Right cardiac atrium (tissue), 5 donors: ENCODE measurements at places on chromosomes 7 and 10.
A peak's percentile ranks its signal among the peaks of the same experiment; 100 is the strongest.

DNA sequence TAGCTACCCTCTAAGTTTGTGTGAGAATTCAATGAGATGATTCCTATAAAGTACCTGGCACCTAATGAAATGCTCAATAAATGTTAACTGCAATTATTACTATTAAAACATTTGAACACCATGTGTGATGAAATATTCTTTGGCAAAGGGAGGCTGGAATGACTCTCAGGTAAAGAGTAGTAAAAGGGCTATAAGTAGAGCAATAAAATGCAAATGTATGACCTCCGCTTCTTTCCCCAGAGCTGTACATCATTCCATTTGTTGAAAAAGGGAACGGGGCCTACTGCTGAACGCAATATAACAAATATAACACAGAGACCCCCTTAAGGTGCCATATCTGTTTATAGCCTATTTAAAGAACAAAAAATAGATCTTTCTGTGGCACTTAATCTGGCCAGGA lies 27.8 kb downstream of the CELF2 start:
- DNase-seq = no peak

DNA sequence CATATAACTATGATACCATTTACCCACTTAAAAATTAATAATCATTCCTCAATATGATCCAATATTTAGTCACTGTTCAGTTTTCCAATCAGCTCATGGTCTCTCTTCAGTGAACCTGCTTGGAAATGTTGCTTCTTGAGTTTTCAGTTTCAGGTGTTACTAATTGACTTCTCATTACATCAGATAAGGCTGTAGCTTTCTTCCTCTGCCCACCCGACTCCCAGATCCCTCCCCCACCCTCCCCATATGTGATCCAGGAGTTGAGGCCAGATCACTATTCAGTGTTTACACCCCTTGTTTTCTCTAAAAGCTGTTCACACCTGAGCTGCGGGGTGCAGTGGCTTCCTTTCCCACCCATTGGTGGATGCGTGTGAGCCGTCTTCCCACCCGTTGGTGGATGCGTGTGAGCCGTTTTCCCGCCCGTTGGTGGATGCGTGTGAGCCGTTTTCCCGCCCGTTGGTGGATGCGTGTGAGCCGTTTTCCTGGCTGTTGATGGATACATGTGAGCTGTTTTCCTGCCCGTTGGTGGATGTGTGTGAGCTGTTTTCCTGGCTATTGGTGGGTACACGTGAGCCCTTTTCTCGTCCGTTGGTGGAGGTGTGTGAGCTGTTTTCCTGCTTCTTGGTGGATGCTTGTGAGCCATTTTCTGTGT lies 3.2 kb upstream of the MTG1 start:
- DNase-seq = no peak

- DNase-seq = peak; percentile 93
Measured at GRCh38 chr7:332646-333392, 42.8 kb downstream of the FOXL3 start.

GRCh38 chr10:59622320-59623132 lies 87.1 kb downstream of the SLC16A9 start:
- no peak for DNase-seq

DNA sequence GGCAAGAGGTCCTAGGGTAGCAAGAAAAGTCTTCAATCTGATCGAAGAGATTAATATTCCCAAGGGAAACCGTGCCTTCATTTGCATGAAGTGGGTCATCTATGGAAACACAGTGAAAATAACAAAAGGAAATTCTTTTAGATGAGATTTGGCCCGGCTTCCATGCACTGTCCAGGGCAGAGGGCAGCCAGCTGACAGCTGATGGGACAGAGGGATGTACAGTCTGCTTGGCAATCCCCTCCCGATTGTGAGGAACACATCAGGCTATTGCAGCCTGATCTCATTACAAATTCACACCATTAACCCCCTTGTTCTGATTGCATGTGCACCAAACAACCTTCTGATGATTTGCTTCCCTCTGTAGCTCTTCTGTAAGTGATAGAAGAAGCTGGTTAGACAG lies 105.3 kb downstream of the FRMD4A start:
- no peak for DNase-seq

DNA sequence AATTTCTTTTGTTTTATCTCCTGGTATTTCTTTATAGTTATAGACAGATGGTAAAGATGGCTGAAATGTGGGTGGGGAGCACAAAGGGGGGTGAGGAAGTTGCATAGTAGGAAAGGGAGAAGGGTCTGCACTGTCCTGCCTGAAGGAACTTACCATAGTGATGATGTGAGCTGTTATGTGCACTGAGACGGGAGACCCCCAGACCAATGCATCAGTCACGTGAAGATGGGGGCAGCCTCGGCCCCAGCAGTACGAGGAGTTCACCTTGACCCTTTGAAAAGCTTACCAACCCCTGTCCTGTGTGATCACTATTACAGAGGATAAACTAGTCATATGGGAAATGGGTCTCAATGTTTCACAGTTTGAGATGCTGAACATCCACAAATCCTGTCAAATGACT lies 316.3 kb downstream of the TNS3 start:
- no peak for DNase-seq

DNA sequence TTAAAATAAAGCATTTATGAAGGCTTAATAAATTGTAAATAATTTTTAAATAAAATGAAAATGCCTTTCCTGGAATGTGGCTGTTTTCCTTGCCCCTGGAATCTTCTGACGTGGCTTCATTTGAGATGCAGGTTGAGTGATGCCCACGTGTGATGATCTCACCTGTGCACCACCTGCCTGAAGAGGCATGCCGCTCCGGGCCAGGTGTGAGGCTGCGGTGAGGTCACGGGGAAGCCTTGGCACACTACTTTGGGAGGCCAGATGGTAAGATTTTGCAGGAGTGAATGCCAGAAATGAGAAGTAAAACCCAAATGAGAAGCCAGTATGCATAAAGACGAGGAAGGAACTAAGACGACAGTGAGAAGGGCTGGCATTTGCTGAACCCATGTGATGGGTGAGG lies 36.2 kb downstream of the GOT1 start:
- DNase-seq = no peak

DNA sequence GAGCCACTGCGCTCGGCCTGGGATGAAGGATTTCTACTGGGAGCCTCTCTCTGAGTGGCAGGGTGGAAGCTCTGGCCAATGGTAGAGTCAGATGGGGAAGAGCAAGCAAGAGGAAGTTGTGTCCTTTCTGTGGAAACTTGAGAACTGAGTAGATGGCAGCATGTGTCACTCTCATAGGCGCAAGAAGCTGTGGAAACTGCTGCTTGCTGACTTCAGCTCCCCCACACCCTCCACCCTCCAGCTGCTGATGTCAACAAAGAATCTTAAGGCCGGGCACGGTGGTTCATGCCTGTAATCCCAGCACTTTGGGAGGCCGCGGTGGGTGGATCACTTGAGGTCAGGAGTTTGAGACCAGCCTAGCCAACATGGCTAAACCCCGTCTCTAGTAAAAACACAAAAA lies 39.8 kb upstream of the SRGN start:
- peak; percentile 67 for DNase-seq

GRCh38 chr7:28002638-28003037 lies 178.0 kb downstream of the JAZF1 start:
- DNase-seq = no peak

- peak; percentile 57 for DNase-seq
Measured at GRCh38 chr10:124728071-124728829, 15.9 kb downstream of the FAM53B start.

GRCh38 chr7:44348300-44348699 lies 22.9 kb upstream of the CAMK2B start:
- DNase-seq = no peak

DNA sequence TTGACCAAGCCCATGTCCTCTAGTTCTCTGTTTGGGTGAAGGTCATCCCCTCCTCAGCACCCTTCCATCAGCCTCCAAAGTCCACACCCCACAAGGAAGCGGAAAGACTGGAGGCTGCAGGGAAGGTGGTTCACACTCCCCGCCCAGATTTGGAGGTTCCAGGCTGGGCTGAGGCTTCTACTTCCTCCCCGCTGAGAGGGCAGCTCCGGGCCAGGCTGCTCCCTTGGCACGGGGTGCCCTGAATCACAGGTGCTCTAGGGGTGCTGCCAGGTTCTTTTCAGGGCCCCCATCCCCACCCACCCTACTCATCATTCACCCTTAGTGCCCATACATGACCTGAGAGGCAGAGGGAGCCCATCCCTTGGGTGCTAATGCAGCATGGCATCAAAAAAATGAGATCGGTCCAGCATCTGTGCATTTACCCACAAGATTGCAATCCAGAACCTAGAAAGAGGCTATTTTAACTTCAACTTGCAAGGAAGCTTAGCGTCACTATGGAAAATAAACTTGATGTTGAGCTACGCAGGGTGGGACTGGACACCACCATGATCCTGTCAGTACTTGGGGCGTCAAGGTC lies 47.3 kb upstream of the ZMIZ1 start:
- DNase-seq = no peak

DNA sequence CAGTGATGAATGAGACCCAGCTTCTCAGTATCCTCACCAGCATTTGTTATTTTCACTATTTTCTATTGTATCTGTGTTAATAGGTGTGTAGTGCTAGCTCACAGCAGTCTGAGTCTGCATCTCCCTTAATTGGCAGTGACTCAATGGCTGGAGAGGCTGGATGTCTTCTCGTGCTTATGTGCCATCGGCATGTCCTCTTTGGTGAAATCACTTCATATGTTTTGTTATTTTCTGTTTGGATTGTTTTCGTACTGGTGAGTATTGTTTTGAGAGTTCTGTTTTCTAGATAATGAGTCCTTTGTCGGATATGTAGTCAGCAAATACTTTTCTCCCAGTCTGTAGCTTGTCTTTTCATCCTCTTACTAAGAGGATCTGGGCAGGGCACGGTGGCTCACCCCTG lies 66.1 kb downstream of the AMZ1 start:
- DNase-seq = no peak

DNA sequence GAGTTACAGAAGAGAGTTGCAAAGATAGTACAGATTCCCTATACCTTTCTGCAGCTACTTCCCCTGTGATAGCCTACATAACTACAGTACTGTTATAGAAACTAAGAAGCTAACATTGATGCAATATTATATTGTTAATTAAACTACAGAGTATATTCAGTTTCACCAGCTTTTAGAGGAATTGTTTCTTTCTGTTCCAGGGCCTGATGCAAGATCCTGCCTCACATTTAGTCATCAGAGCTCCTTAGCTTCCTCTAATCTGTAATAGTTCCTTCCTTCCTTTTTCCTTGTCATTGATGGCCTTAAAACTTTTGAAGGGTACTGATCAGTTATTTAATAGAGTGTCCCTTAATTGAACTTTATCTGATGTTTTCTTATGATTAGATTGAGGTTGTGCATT lies 56.8 kb downstream of the SDHAF3 start:
- DNase-seq = no peak

DNA sequence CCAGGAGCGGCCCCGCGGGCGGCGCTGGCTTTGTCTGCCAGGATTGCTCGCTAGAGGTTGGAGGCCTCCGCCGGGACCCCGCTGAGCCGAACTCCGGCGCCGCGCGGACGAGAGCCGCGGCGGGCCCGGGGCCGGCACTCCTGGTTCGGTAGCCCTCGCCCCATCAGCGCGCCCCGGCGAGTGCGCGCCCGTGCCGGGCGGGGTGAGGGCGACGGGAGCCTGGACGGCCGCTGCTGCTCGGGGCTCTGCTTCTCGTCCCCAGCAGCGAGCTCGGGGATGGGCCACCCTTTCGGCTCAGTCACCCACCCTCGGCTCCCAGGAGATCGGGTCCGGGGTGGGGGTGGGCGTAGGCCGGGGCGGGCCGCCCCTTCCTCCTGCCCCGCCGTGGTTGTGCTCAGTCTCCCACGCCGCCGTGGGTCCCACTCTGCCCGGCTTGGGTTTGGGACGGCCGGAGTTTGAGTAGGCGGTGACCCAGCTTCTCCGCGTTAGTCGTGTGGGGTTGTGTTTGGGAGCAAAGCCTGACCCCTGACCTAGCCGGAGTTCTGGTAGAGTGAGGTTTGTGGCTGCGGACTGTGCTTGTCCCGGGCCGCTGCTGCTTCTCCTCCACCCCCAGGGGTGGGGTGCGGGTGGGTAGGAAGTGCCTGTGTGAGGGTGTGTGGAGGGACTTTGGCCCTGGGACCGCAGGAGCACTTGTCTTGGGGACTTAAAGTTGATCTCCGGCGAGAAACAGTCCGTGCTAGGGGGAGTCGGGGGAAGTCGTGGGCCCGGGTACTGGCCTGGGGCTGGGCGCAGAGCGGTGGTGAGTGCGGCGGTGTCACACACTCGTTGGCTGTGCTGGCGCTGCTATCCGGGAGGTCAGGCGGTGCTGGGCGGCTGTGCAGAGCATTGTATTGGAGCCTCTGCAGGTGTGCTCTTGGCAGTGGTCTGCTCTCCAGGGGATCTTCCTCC lies 677 bp downstream of the TSPAN14 start:
- DNase-seq = peak; percentile 80

GRCh38 chr7:105047932-105048331 lies 33.9 kb downstream of the KMT2E start:
- no peak for DNase-seq

DNA sequence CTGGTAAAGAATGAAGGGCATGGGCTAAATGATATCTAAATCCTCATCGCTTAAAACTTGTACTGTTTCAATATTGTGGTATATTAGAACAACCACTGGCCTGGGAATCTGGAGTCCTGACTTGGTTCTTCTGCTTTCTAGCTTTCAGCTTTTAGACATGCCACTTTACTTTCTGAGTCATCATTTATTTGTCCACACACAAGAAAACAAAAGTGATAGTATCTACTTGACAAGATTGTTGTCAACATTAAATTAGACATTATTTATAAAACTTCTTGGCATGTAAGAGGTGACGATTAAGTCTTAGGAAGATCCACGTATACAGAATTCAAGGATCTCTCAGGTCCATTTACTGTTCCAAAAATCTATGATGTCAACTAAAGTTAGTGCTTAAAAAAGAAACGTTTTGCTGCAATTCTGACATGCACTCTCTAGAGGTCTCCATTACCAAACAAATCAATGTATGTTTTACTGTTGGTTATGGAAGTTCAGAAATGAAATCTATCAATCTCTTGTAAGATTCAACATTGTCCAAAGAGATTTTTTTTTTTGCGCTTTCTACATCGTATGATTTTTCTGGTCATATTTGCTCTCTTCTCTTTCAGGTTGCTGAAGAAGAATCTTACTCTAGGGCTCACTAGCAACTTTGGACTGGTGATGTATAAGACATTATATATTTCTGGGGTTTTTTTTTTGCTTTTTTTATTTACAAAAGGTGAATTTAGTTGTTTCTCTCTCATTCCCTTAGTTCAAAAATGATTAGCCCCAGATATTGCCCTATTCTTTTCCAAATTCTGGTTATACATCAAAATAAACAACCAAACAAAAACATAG lies 53.6 kb upstream of the DYNC1I1 start:
- no peak for DNase-seq

DNA sequence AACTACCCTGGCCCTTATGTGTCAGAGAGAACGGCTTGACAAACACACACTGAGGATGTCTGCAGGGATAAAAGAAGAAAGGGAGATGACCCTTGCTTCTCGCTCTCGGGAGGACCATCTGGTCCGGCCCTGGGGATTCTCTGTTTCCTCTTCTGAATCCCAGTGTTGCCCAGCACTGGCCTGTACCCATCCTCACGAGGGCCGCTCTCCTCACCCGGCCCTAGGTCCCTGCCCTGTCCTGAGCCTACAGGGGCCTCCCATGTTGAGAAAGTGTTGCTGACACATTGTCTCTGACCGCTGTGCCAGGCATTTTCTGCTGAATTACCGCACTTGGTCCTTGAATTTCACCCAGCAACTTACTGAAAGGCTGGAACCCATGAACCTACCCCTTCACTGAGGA lies 171.9 kb upstream of the LANCL2 start:
- DNase-seq = no peak

GRCh38 chr10:43395571-43396060 lies 13.4 kb downstream of the HNRNPF start:
- no peak for DNase-seq
